ENCODE measurements at places on chromosomes 4 and X. TPM values are rescaled to one million over a fixed set of nuclear protein-coding genes. Genes with fewer than 3 reads are reported as not detected.

Gene CT55
- polyA plus RNA-seq: 1.9 TPM

Gene TEX11
- not detected for polyA plus RNA-seq

Gene RNF128
- polyA plus RNA-seq: not detected

Gene XG
- polyA plus RNA-seq: 0.76 TPM

Gene STX18
- 17.3 TPM for polyA plus RNA-seq

Gene PPARGC1A
- 0.06 TPM for polyA plus RNA-seq

Gene APOOL
- 2.4 TPM for polyA plus RNA-seq

Gene DMP1
- polyA plus RNA-seq: not detected

Gene RHOXF2
- not detected for polyA plus RNA-seq

Gene LRCH2
- polyA plus RNA-seq: 2.3 TPM

Gene CSAG2
- polyA plus RNA-seq: not detected

Gene CTAG2
- polyA plus RNA-seq: 3.7 TPM

Gene ZNF81
- 3.5 TPM for polyA plus RNA-seq

Gene GIMD1
- not detected for polyA plus RNA-seq

Gene MAGEA2
- 55.9 TPM for polyA plus RNA-seq

Gene POU4F2
- not detected for polyA plus RNA-seq

Gene SRPK3
- 0.50 TPM for polyA plus RNA-seq

Gene CT45A3
- polyA plus RNA-seq: not detected

Gene MID1IP1
- 35.4 TPM for polyA plus RNA-seq

Gene SH3TC1
- polyA plus RNA-seq: 2.9 TPM

Gene USP17L17
- not detected for polyA plus RNA-seq

Gene ZAR1
- not detected for polyA plus RNA-seq

Gene EVC
- 3.8 TPM for polyA plus RNA-seq
